MV-4-11 (cell line): ENCODE measurements at places on chromosomes 16 and 17.
A peak's percentile ranks its signal among the peaks of the same experiment; 100 is the strongest.

DNA sequence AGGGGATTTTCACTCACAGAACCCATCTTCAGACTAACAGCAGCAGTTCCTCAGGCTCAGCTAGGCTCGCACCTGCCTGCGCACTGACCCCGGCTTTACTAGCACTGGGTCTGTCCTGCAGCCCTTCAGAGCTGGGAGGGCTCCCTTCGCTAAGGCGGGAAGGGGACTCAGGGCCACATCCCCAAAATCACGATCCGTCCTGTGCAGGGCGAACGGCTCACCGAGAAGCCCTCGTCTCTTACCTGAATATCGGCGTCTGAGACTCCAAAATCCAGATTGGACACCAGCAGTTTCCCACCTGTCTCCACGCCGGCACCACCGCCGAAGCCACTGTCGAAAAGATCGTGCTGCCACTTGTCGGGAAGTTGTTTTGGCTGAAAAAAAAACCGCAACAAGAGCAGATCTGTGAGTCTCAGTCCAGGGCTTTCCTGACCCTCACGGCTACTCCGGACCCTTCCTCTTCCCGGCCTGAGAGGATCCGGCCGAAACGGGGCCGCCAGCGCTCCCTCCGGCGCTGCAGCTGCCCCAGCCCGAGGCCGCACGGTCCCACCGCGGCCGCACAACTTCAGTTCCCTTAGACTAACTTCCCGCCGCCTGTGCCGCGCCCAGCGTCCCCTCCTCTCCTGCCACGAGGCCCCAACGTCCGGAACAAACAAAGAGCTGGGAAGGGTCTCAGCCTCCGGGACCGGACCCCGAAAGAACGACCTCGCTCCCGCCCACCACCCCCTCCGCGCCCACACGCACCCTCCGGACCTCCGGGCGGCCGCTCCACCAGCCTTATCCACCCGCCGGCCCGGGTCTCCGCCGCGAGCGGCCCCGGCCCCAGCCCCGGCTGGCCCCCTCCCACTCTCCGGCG lies 711 bp downstream of the ALYREF start:
- DNase-seq = no peak

- no peak for DNase-seq
Measured at GRCh38 chr16:73713778-73714495, 582.7 kb upstream of the PSMD7 start.

DNA sequence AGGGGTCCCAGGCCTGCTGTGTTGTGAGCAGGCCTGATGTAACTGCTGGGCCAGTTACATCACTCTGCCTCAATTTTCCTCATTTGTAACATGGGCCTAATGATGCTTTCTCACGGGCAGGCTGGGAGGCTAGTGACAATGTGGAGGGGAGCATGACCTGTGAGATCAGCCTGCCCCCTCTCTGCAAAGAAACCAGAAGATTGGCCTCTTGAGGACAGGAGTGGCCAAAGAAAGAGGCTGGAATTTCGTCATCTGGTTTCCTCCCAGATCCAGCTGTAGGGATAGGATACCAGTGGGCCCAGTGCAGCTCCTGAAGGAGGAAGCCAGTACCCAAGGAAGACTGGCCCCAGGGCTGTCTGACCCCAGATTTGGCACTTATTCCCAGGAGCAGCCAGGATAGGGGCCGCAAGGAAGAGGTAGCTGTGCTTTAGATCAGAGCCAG lies 615 bp upstream of the SREBF1 start:
- peak; percentile 65 for DNase-seq

DNA sequence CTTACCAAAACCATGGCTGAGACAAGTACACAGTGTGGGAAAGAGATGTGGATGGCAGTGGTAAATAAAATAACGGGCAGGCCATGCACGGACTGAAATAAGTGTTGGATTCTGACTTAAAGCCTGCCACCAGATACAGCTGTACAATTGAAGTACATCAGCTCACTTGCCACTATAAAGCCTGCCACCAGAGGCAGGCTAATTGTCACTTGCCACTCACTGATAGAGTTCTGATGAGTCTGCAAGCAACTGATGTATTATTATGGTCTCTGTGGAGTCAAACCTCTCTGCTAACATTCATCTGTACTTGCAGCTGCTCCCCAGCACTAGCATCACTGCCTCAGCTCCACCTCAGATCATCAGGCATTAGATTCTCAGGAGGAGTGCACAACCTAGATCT lies 93.0 kb downstream of the CYTH1 start:
- DNase-seq = no peak

- DNase-seq = no peak
Measured at GRCh38 chr16:27238016-27238587, 30.5 kb downstream of the NSMCE1 start.

DNA sequence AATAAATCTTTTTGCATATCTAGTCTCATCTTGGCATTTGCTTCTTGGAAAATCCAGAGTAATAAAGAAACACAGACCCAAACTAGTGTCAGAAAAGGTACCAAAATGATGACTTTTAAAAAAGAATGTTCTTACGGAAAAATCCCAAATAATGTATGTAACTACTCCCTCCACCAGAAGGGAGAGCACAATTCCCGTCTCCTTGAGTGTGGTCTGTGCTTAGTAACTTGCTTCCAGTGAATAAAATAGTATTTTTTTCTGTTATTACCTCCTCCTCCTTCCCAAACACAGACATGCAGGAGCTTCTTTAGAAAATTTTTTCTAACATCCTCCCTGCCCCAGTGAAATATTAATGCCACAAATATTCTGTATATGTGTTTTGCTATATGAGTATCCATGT lies 358.1 kb downstream of the ZFHX3 start:
- DNase-seq = no peak

DNA sequence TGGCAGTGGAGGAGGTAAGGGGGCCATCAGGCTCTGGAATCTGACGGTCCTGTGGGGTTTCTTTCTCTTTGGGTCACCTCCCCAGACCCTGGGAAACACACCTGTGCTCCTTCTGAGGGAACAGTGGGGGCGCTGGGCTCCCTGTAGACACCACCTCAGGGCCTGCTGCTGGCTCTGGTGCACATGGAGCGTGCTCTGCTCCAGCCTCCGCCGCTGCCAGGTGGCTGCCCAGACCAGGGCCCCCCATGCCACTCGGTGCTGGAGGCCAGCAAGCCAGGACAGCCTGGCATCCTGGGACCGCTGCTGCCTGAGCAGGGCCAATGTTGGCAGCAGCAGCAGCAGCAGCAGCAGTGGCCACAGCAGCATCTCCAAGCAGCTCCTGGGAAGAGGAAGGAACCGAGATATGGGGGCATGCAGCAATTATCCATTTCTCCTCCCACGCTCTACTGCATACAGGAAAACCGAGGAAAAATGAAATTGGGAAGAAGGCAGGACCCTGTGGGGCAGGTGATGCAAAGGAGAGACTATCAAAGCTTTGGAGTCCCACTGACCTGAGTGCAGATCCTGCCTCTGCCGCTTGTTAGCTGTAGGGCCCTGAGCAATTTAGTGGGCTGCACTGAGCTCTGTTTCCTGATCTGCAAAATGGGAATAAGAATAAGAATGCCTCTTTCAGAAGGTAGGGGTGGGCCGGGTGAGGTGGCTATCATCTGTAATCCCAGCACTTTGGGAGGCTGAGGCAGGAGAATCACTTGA lies 902 bp downstream of the GHDC start:
- DNase-seq = no peak

- no peak for DNase-seq
Measured at GRCh38 chr17:51289696-51290111, 29.4 kb downstream of the UTP18 start.

GRCh38 chr17:21285164-21286065 lies 904 bp downstream of the MAP2K3 start:
- DNase-seq = no peak

DNA sequence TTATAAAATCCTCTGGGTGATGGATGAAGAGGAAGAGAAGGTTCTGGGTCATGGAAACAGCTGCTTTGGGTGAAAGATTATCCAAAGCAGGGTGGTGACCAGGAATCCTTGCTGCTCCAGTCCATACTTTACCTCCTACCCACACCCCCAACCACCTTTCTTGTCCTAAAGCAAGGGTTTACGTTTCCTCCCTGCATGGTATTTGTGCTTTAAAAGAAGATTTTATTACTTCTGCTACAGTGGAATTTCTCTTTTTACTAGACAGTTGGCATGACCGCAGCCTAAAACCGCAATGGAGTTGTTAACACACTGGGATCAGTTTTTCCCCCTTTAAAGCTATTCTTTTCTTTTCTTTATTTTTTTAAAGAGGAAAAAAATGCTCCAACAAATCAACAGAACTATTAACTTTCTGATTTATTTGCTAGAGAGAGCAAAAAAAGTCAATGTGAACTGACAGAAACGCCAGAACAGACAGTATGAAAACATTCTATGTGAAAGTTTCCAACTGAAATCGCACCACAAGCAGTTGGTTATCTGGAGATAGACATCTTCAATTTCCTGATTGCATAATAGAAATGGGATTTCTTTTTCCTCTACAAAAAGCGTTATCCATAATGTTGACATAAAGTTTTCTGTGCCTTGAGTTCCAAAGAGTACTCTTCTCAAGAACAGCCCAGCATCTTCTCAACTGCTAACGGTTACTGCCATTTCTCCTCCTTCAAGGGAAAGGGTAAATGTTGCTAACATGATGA lies 236.0 kb downstream of the IRX3 start:
- peak; percentile 95 for DNase-seq

- DNase-seq = no peak
Measured at GRCh38 chr16:31061813-31062440, 12.1 kb downstream of the ZNF668 start.

DNA sequence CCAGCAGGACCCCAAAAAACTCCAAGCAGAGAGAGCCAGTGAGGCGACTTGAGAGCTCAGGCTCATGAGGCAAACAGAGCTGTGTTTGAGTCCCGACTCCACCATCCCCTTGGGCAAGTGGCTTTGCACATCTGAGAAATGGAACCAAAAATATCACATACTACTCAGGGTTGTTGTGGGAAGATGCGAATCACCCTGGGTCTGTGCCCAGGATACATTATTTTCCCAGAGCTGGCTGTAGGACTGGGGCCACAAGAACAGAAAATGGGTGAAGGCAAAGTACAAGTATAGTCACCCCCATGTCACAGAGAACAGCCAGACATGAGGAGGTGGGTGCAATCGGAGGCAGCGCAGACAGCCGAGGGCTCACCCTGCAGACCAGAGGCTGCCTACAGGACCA lies 127.3 kb downstream of the GAS7 start:
- no peak for DNase-seq

DNA sequence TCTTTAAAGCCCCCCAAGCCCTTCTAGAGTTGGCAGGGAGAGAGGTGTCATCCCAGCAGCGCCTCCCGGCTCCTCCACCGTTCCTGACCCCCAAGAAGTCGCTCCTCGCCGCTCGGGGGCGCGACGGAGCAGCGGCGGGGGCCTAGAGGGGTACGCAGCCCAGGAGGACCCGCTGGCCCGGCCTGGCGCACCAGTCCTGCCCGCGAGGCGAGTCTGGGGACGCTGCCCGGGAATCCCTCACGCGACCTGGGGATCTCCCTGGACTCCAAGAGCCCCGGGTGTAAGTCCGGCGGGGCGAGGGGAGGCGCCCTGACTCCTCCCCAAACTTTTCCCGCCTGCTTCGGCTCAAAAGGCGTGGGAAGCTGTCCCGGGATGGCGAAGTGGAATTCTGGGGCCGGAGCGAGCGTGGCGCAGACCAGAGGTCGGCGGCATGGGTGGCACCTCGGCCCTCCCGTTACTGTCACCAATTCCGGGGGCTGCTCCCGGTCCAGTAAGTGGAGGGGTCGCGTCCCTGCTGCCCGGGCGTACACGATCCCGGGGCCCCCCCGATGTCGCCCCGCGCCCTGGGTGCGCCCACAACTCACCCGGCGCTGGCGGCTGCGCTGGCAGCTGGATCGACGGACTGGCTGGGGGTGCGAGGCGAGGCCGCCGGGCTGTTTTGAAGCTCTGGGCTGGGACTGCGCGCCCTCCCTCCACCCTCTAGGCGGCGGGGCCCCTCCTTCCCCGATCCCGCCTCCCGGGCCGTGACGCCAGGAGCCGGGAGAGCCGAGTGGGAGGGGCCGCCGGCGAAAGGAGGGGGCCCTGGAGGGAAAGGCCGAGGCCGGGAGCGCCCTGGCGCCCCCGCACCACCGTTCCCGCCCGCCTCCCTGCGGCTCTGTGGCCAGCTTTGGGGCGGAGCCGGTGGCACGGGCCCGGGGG lies at the start of gene EMP2:
Gene EMP2, minus strand, starts transcription at position 634 of the 918 bp plus-strand sequence. CDS start 32,981 bp downstream, outside the sequence.
- peak; percentile 32 for DNase-seq

DNA sequence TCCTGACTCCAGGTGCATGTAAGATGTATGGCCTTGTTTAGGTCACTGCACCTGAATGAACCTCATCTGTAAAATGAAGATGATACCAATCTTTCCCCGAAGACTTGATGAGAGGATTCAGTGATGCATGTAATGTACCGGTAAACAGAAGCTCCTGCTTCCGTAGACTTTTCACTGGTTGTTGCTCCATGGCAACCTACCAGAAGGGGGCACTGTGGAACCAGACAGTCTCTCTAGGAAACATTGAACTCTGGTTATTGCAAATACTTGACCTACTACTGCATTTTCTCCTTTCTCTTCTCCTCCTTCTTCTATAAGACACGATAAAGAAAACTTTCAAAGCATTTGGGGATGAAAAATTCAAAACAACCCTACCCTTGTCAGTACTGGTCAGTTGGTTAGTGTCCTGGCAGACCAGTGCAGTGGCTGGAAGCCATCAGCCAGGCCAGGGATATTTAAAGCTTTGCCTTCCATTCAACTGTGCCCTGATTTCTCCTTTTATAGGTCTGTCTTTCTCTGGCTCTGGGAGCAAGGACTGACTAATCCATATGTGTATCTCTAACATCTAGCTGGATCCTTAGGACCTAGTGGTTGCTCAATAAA lies 667.4 kb upstream of the SALL1 start:
- peak; percentile 12 for DNase-seq

DNA sequence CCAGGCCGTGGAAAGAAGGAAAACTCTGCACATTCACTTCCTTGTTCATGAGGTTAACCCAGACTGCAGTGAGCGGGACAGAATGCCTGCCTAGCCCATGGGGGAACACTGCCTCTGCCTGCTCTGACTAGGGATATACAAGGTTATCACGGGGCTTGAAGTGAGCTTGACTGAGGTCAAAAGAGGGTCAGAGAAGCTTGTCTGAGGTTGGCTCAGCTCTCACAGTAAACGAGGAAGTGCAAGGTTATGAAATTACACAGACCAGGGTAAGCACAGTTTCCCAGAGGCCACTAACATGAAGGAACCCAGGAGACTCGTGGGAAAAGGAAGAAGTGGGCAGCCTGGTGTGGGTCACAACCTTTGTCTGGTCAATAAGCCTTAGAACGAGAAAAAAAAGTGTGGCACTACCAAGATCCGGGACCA lies 28.7 kb downstream of the HIC1 start:
- DNase-seq = peak; percentile 99

GRCh38 chr17:60823515-60823914 lies 145.9 kb downstream of the BCAS3 start:
- DNase-seq = peak; percentile 72

DNA sequence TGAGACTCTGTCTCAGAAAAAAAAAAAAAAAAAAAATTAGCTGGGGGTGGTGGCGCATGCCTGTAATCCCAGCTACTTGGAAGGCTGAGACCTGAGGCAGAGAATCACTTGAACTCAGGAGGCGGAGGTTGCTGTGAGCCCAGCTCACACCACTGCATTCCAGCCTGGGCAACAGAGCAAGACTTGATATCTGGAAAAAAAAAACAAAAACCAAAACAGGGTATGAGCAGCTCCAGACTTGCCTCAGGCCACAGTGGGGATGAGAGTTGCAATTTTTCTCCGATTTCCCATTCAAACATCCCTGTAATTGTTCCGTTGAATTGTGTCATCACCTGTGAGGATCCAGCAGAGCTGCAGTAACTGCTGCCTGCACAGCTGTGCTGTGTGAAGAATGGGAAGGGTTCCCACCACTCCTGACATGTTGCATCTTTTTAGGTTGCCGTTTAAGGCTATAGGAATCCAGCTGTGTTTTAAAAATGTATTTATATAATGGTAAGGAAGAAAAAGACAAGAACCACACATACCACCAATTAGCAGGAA lies 150.0 kb downstream of the VPS53 start:
- no peak for DNase-seq
